ENCODE measurements at places on chromosomes 3 and 15.
A peak's percentile ranks its signal among the peaks of the same experiment; 100 is the strongest.

- no peak for DNase-seq
Observed at GRCh38 chr3:10279384-10280176, 13.2 kb downstream of the GHRL start.

- DNase-seq = peak; percentile 56
Observed at GRCh38 chr3:50194128-50194902, 2.9 kb downstream of the GNAT1 start.

- DNase-seq = no peak
Observed at GRCh38 chr15:85630311-85630710, 164.4 kb downstream of the KLHL25 start.

DNA sequence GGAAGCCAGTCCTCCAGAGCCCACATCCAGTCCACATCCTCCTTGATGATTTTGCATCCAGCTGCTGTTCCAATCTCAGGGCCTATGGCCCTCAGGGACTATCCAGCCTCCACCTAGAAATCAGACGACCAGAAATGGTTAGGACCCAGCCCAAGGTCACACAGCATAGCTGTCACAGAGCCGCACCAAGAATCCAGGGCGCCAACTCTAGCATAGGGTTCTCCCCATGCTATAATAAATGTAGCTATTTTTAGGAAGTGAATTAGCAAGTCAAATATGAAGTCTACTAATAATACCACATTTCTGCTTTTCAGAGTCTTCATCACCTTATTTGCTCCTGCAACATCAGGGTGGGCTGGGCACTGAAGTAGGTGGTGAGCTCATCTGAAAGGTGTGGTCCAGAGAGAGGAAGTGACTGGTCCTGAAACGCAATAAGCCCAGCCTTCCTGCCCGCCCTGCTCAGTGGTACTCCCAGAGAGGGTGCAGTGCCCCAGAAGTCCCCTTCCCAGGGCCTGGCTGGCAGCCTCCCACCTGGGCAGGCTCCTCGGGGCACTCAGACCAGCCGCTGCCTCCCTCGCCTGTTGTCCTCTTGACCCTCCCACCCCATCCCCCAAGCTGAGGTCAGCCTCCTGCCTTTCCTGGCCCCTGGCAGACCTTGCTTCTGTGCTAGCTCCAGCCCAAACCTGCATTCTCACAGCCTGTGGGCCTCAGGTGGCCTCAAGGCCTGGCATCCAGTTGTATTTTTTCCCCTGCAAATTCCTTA, 17.6 kb upstream of the CYP11A1 start:
- DNase-seq = peak; percentile 36

DNA sequence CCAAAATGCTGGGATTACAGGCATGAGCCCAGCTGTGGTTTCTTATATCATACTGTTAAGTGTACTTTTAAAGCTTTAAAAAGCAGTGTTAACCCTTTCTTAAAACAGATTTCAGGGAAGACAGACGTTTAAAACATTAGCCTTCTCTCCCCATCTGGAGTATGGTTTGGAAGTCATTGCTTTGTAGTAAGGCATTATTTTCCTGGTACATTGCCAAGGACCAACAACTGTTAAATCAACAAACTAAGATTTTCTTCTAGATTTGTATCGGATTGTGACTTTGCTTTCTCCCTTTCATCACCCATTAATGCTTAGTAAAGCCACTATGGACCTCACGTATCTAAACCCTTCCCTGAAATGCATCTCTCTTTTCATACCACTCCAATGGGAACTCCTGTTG, 50.5 kb downstream of the UBE2E1 start:
- peak; percentile 76 for DNase-seq

GRCh38 chr15:21260966-21261395, 179.3 kb downstream of the POTEB3 start:
- DNase-seq = no peak

GRCh38 chr3:68483601-68484000, 448.7 kb downstream of the TAFA4 start:
- DNase-seq = no peak

DNA sequence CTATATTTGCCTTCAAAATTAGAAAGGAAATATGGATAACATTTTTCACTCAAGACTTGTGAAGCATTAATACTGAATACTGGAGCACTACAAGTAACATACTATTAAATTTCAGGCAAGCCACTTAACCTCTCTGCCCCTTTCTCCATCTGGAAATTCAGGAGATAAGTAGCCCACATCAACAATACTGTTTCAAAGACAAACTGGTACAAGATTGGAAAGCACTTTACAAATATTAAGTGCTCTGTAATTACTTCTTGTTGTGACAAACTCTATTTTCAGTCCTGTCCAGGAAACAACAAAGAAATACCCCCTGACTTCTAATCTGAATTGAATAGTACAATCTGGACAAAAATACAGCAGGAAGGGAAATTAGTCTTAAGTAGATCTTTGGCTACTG, 49.3 kb downstream of the TMEM212 start:
- no peak for DNase-seq

DNA sequence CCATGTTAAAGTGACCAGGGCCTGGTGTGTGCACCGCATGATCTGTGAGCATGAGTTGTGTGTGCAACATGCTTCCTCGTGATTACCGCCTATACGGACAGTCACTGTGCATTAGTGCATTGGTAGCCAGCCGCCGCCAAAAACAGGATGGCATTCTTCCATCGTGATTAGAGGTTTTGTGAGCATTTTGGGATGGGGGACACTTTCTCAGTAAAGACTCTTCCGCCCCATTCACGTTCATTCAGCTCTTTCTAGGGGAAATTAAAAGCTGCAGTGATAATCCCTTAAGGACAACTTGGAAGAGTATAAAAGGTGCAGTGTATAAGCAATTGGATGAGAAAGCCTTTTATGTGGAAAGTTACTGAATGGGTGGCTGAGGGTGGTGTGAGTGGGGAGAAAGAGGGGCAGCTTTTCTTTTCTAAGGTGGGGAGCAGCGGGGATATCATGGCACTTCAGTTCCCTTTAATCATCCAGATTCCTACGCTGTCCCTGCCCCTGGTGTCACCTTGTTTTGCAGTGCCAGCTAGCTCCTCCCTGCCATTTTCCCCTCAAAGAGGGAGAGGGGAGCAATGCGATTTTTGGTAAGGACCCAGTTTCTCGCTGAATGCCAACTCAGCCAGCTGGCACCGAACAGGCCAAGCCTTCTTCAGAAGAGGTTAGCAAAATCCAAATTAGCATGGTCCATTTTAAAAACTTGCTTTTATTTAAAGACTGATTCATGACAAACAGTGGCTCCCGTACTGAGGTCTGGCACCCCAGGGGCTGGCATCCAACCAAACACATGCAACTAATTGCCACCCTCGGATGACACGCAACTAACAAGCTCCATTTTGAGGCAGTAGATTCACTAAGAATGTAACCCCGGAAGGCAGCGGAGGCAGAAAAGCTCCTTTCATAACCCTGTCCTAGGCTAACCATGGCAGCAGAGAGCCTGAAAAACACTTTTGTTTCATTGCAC, 447.8 kb downstream of the FHIT start:
- DNase-seq = no peak

DNA sequence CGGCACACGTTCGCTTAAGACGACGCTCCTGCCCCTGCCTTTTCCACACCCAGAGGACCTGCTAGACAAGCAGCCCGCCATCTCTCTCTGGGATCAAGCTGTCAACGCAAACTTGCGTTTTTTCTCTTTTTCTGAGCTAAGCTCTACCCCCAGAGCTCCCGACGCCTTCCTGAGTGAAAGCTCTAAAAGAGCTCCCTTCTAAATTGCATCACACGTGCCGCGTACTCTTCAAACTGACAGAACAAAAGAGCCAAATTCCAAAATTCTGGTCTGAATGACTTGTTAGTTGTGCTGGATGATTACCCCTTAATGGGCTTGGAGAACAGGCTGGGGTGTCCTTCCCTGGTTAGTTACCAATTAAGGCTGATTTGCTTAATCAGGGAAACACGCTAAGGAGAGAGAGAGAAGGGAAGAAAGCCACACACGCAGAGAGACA, 81.2 kb downstream of the MDFIC2 start:
- no peak for DNase-seq

GRCh38 chr15:68818066-68818768, 2.5 kb downstream of the ANP32A start:
- DNase-seq = peak; percentile 64

GRCh38 chr3:124396339-124396950, 333.8 kb upstream of the UMPS start:
- no peak for DNase-seq

GRCh38 chr3:183180784-183181295, 18.3 kb upstream of the LAMP3 start:
- DNase-seq = no peak

- no peak for DNase-seq
Observed at GRCh38 chr3:10778492-10779292, 37.3 kb upstream of the SLC6A11 start.

- DNase-seq = peak; percentile 95
Observed at GRCh38 chr3:23055733-23056376, 147.3 kb upstream of the UBE2E2 start.

GRCh38 chr3:120649830-120650233, 32.2 kb downstream of the HGD start:
- no peak for DNase-seq

GRCh38 chr3:70426071-70426470, 113.6 kb upstream of the MDFIC2 start:
- DNase-seq = no peak

- DNase-seq = no peak
Observed at GRCh38 chr3:17231537-17232261, 346.9 kb downstream of the PLCL2 start.

DNA sequence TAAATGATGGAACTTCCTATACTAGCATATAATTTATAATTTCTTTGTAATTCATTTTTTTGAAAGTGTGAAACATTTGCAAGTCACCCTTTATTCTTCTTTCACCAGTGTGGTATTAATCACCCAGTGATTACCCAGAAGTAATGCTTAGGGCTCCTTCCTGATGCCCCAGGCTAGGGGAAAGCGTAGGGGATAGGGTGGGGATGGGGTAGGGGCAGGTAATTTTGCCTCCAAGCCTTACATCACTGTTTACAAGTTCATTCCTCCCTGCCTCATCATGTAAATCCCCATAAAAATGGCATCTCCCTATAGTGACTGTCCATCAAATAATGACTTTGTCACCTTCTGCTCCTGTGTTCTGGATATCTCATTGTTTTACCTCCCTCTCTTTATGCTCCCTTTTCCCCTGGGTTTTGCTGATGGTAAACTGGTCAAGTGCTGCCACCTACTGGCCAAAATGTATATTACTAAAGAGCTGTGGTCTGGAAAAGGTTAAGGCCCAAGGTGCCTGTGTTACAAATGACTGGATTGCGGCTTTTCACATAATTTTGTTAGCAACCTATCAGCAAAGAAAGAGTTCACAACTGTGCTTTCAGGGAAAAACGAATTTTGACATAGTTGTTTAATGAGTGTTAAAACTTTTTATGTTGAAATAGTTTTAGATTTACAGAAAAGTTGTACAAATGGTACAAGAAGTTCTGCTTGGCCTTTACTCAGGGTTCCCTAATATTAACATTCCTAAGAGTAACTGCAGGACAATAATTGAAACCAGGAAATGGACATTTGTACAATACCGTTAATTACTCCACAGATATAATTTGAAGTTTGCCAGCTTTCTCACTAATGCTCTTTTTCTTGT, 54.7 kb downstream of the ONECUT1 start:
- peak; percentile 67 for DNase-seq

DNA sequence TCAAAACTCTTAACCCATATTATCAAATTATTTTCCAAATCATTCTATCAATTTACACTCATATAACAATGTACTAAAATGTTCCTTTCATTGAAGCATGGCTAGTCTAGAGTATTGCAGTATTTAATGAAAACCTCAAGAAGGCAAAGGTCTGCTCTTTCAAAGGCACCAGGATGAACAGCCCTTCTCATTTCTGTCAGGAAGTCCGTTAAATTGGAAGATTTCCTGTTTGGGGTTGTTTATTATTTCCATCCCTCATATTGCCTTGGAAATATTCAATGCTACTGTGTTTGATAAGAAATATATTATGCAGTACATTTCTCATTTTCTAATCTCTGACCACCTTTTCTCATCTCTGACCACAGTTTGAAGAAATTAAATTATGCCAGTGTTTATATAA, 25.1 kb downstream of the ACKR4 start:
- DNase-seq = no peak

- peak; percentile 57 for DNase-seq
Observed at GRCh38 chr3:120440001-120440703, 10.6 kb downstream of the FSTL1 start.

DNA sequence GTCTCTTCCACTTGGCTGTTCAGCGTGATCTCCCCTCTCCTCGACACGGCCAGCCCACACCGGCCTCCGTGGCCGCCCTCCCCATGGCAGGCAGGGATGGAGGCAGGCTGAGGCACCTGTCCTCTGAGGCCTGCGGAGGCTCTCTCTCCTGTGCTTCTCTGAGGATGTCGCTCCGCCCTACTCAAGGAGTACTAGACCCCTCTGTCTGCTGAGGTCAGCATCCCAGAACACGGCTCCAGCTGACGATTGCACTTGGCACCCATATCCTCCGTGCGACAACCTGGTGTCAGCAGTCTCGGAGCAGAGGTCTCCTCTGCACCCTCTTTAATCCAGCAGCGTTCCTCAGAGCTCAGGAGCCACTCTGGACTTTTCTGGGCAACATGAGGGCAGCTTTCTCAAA, 322.6 kb downstream of the OCA2 start:
- no peak for DNase-seq

GRCh38 chr3:193946945-193947344, 189.0 kb upstream of the HES1 start:
- DNase-seq = no peak

- no peak for DNase-seq
Observed at GRCh38 chr3:129940086-129940485, 34.4 kb upstream of the TRH start.

GRCh38 chr15:62280625-62281024, 115.5 kb upstream of the C2CD4B start:
- no peak for DNase-seq

GRCh38 chr3:134307425-134307824, 56.8 kb upstream of the RYK start:
- no peak for DNase-seq

GRCh38 chr3:59308001-59308400, 258.2 kb upstream of the CFAP20DC start:
- DNase-seq = no peak

- peak; percentile 54 for DNase-seq
Observed at GRCh38 chr15:38028869-38029268, 94.4 kb downstream of the TMCO5A start.

GRCh38 chr3:47428662-47429061, 47.1 kb downstream of the SCAP start:
- DNase-seq = no peak

DNA sequence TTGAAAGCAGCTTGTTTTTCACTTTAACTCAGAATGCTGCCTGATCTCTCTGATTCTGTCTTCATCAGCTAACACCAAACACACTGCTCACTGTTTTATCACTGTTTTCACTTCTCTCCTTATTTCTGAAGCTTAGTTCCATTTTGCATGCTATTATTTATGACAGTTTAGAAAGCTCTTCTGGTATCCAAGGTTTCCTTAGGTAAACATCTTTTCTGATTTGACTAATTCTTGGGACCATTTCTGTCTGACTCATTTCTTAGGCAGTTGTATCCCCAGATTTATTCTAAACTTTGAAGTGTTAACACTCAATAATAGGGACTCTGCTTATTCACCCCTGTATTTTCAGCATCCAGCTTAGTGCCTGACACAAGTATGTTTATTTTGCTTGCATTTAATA, 167.7 kb downstream of the BCHE start:
- DNase-seq = peak; percentile 31

GRCh38 chr15:76483018-76483417, 146.4 kb downstream of the ISL2 start:
- no peak for DNase-seq
